Activated CD4-positive, alpha-beta T cell treated with anti-CD3 and anti-CD28 coated beads for 24 hours (primary cell): ENCODE measurements at places on chromosomes 7 and 10.

DNA sequence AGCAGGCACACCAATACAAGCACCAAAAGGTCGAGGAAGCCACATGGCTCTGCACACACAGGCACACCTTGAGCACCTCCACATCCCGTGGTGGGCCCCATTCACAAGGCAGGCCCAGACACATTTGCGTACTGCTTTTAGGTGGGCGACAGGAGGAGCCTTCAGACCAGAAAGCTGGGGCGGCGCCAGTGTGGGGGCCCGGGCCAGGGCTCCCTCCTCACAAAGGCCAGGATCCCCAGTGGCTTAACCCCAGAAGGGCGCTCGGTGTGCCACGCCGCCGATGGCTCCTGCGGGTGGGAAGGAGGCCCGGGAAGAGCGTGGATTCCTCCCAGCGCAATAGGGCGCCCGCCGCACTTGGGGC, 2.8 kb upstream of the SMARCD3 start:
- DNase-seq = no peak

DNA sequence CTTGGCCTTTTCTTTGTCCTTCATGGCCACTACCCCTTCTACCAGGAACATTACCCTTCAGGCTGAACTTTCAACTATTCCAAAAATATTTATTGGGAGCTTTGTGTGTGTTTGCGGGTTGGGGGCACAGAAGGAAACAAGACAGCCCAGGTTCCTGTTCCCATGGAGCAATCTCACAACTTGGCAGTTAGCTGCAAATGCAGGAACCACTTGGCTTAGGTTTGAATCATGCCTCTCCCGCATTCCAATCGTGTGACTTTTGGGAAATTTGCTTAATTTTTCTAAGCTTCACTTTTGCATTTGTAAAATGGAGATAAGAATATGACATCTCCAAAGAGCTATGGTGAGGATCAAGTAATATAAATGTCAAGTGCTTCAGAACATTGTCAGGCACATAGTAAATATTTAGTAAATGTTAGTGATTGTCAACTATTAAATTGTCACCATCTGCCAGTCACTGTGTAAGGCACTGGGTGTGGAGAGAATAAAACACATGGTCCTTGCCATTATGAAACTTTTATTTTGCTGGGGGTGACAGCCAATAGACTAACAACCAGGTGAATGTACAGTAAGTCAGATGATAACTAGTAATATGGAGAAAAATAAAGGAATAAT, 277.1 kb downstream of the SNX13 start:
- DNase-seq = no peak

DNA sequence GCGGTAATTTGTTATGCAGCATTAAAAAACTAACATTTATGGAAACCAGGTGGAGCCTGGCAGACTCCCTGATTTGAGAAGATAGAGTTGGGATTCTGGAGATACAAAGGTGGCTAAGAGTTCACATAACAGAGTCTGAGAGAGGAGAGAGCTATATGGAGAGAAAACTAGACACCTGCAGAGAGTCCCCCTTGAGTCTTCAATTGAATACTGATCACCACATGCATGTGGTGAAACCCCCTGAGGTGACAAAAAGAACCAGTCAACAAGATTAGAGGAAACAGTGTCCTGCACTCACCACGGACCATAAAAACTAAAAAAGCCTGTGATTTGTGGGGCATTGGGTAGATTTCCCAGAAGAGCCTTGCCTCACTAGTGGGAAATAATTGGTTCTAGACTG, 10.1 kb downstream of the GIMAP2 start:
- no peak for DNase-seq

- no peak for DNase-seq
Observed at GRCh38 chr10:24750695-24751094, 27.0 kb upstream of the ARHGAP21 start.

GRCh38 chr7:30412782-30413504, 65.6 kb downstream of the NOD1 start:
- no peak for DNase-seq

DNA sequence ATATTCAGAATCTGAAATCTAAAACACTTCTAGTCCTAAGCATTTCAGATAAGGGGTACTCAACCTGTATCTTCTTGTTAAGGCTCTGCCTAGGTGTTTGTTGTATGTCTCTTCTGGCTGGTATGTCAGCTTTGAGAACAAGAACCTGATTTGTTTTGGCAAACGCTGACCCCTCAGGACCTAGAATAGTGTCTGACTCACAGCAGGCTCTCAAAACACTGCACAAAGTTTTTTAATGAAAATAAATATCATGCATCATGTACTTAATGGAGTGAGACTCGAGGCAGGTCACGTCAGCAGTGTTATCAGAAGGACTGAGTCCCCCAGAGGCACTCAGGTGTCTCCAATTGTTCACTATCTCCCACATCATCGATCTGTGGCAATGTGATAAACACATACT, 99.1 kb downstream of the GLI3 start:
- no peak for DNase-seq

DNA sequence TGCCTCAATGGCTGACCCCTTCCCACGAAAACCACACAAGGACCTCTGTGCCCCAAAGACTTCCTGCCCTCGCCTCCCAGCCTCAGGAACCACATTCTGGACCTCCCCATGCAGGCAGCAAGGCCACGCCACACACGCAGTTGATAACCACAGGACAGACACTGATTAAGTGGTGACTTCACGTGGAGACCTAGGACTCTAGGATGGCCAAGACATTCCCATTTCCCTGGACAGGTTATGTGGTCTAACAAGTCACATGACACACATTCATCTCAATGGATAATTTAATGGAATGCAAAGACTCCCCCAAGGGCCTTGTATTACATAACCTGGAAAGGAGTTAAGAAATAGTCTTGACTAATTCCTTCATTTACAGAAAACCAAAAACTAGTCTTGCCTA, 110.2 kb downstream of the LARP4B start:
- no peak for DNase-seq

DNA sequence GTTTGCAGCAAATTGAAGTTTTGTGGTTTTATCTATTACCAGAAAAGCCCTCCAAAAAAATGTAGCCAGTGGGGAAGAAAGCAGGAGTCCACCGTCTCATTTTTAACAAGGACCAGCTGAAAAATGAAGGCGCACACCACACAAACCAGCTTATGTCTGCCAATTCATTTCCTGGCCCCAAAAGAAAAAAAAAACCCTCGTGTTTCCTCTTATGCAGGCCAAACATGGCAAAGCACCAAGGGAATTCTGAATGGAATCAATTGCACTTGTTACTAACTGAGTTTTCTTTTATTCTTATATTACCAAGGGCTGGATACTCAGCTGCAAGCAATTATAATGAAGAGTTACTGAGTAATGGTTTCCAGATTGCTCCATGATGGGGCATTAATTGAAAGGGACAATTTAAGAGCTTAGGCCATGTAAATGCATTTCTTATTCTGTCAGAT, 428.3 kb upstream of the NPVF start:
- DNase-seq = no peak

DNA sequence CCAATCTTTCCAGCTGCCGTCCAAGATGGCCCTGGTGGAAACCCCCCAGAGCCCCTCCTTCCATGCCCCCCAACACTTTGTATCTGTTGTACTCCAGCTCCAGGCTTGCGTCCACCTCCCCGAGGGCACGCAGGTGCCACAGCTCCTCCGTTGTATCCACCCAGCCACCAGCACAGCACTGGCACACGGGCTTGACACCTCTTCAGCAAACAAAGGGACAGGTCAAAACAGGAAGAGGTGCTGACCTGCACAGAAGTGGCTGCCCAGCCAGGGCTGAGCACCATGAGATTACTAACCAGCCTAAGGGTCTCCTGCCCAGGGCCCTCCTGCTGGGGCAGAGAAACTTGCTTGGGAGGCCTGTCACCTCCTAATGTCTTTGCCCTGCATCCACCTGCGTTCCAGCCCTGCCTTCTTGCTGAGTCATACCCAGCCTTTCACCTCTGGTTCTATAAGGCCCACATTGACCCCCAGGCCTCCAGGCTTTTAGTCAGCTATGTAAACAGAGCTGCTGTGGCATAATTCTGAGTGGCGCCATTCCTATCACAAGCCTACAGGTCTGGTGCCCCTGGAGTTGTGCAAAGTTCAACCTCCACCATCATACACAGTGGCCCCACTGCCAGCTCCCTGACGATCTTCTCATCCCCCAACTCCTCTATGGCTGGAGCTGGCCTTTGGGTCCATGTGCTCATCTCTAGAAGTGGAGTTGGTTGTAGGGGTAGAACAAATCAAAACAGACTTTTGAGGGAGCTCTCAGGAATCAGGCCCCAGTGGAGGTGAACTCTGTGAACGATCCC, 20.9 kb downstream of the SLC29A3 start:
- DNase-seq = no peak

DNA sequence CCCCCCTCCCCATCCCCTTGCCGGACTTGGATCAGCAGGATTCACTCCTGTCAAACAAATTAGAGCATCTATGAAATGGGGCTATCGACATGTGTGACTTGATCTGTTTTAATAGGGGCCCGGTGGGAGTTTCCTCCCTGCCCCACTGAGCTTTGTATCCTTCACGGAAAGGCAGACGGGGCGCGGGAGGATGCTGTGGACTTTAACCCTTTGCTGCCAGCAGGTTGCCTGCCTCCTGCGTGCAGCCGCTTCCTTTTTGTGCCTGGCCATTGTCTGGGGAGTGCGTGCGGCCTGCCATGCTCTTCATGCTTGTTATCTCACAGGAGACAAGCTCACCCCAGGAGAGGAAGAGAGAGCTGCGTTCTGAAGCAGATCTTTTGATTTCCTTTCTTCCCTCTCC, 512.8 kb upstream of the GALNT17 start:
- no peak for DNase-seq

GRCh38 chr10:116460219-116460618, 32.6 kb downstream of the PNLIPRP3 start:
- DNase-seq = no peak

- no peak for DNase-seq
Observed at GRCh38 chr7:47007471-47007870, 574.4 kb downstream of the TNS3 start.

GRCh38 chr7:92623544-92623943, 33.4 kb upstream of the FAM133B start:
- DNase-seq = no peak

- DNase-seq = no peak
Observed at GRCh38 chr10:76191336-76191735, 759.9 kb downstream of the LRMDA start.

DNA sequence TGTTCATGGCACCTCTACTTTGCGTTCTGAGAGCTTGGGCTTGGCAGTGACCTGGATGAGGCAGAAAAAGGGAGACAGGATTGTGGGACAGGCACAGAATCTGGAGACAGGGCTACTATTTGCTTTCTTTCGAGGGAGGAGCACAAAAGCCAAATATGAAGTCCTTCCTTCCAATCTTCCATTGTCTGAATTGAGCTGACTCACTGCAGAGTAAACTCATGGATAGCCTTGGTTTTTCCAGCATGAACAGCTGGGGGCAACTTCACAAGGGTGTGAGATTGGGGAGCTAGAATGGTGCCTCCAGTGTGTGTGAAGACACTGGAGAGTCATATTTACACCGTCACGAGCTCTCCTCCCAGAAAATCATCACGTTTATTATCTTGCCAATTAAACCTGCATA, 55.6 kb upstream of the NRP1 start:
- no peak for DNase-seq

- no peak for DNase-seq
Observed at GRCh38 chr7:102295346-102296178, 8.9 kb downstream of the SH2B2 start.

- DNase-seq = no peak
Observed at GRCh38 chr7:42236266-42236975, 588 bp downstream of the GLI3 start.

- no peak for DNase-seq
Observed at GRCh38 chr10:132815168-132815857, 29.4 kb upstream of the NKX6-2 start.

DNA sequence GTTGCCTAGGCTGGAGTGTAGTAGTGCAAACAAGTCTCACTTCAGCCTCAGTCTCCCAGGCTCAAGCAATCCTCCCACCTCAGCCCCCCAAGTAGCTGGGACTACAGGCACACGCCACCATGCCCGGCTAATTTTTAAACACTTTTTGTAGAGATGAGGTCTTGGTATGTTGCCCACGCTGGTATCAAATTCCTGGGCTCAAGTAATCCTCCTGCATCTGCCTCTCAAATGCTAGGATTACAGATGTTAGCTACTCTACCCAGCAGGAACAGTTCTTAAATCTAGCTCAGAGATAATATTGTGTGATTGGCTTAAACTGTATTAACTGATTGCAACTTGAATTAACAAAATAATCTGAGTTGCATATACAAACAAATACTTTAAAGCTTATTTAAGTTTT, 82.9 kb downstream of the CDK14 start:
- no peak for DNase-seq

DNA sequence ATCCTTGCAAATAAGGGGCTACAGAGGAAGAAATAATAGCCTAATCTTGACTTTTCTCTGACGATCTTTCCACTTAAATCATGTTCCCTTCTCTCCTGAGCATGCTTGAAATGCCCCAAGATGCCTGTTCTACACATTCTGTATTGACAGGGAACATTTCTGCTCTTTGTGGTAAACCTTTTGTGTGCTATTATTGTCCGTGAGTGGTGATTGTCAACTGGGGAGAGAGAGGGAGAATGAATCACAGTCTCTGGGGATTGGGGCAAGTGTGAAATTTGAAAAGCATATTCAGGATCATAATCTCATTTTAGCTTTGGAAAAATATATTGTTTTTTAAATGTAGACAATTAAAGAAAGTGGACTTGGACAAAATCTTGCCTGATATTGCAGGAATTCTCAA, 20.6 kb downstream of the UBTD1 start:
- DNase-seq = no peak

- no peak for DNase-seq
Observed at GRCh38 chr7:7920056-7920455, 48.5 kb upstream of the GLCCI1 start.

DNA sequence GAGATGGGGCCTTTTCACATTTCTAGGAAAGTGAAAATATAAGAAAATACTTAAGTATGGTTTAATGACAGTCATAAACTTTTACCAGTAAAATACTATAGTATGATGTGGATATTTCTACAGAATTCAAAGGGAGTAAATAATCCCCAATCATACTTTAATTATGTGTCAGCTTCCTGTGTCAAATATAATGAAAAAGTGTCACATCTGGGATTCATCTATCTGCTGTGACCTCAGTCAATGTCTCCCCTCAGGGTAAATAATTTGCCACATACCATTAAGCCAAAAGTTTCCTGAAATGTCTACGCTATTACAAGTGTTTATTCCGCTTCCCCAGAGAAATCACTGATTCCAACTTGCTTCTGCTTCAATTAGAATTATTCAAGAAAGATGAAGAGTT, 110.5 kb downstream of the ITGA8 start:
- DNase-seq = no peak

DNA sequence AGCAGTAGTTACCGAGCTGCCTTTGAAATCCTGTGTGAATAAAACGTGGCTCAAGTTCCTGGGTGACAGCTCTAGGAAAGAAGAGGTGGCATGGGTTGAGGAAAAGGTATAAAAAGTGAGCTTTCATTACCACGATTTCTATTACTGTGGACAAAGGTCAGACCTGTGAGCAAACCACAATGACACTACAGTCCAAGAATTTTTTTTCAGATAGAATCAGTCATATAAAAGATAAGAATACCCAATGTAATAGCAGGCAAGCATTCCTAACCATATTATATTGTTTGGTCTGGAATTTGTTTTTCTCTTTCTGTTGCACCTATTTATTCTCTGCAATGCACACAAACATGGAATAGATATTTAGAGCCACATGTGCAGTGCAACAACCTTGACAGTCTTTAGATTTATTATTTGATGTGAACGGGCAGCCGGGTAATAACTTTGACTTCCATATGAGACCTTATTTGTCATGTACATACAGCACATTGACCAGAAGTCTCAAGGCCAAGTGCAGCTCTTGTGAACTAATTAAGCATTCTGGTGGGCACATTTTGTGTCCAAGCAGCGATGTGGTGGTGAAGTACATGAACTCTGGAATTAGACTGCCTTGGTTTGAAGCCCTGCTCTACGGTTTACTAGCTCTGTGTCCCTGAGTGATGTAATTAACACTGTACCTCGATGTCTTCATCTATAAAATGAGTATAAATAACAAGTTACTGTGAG, 156.8 kb downstream of the NRCAM start:
- DNase-seq = no peak
